ENCODE measurements at places on chromosomes 2 and 18.
A peak's percentile ranks its signal among the peaks of the same experiment; 100 is the strongest.

- no peak for DNase-seq
Observed at GRCh38 chr2:92326-92725, 46.0 kb upstream of the FAM110C start.

DNA sequence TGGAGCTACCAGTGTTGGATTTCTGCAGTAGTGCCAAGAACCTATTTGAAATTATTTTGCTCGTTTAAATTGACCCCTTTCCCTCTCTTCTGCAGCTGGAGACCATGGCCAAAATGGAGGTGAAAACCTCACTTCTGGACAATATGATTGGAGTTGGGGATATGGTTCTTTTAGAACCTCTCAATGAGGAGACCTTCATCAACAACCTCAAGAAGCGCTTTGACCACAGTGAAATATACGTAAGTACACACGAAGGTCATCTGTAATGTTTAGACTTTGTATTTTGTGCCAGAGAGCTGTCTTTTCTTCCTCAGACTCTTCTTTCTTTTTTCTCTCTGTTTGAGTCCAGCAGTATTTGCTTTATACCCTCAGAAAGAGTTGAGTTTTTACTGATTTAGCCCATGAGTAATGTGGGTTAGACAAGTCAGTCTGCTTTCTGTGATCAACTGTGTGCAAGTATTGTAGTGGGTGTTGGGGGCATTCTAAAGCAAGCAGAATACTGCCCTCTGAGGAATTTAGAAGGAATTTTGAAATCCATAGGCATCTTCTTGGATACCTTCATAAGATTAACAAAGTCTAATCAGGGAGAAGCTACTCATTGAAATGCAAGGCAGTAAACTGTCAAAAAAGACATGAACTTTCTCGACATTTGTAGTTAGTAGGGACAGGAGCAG, 31.7 kb downstream of the MYO1B start:
- no peak for DNase-seq

- no peak for DNase-seq
Observed at GRCh38 chr2:63590626-63591408, 2.1 kb downstream of the MDH1 start.

GRCh38 chr2:172510548-172510947, 45.3 kb upstream of the PDK1 start:
- DNase-seq: no peak

GRCh38 chr2:137051778-137052398, 286.5 kb downstream of the THSD7B start:
- DNase-seq: no peak

DNA sequence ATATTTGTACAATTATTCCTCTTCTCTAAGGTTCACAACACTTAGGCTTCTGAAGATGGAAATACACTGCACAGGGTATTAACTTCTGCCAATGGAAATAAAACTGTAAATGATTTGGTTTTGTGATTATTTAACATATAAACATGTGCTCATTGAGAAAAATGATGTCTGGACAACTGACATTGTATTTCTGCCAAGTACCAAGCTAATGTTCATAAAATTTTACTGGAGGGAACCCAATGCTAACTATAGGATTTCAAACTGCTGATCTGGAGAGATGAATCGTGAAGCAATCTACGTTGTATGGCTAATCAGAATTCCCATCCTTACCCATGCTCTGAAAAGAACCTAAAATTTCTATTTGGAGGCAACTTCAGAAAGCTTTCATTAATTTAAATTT, 279.7 kb downstream of the NRXN1 start:
- no peak for DNase-seq

DNA sequence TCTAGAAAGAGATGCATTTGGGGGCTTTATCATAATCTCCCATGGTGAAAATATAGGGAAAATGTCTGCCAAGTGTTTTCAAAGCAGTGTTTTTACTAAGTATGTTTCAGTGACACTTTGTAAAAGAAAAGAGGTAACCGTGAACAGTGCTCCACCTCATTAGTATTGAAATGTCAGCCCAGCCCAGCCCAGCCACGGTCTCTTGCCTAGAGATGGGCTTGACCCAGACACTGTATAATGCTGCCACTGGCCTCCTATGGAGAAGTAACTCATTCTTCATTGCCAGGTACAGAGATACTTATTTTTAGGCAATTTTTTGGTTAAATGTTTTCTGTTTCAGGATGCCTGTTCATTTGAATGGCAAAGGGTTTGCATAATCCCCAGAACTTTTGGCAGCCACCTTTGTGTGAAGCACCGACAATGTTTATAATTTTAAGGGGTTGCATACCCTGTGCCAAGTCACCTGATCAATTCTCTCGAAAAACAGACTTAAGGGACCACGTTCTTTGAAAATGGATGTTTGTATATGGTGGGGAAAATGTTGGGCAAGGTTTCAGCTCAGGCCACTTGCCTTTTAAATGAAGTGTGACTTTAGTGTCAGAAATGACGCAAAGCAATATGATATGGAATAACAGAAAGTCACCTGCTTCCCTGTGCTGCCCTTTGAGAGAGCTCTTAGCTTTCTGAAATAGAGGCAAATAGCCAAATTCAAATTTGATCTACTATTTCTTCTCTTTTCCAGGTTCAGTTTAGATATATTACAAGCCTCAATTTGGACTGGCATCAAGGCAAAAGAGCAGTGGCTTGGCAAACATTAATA, 314.5 kb upstream of the RGPD4 start:
- no peak for DNase-seq

GRCh38 chr18:55830544-55830943, 242.6 kb upstream of the TCF4 start:
- no peak for DNase-seq

GRCh38 chr2:59029058-59029457, 787.9 kb upstream of the FANCL start:
- no peak for DNase-seq

DNA sequence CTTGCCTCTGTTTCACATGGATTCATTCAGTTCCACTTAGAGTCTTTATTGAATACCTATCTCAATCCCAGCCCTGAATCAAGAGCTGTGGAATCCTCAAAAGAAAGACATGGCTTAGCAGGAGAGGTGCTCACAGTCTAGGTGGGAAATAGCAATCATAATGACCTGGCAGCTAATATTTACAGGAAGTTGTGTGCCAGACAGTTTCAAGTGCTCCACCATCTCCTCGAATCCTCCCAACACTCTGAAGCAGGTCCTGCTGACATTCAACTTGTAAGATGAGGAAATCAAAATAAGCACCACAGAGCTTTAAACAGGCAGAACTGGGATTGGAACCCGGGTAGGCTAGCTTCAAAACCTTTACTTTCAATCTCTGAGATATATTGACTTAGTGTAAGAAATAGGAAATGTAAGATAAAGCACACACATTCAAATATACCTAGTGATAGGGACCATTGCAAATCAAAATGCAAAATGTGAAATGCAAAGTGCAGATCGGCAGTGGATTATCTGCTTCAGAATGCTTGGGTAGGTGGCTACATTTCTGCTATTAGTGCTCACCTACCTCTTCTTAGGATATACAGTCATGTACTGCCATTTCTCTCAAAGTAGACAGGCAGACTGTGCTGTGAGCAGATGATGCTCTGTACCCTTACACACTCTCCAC, 182.0 kb downstream of the PRKCE start:
- DNase-seq: no peak

GRCh38 chr2:233480490-233481202, 85.9 kb downstream of the USP40 start:
- DNase-seq: no peak

- DNase-seq: no peak
Observed at GRCh38 chr18:55136258-55136657, 177.0 kb upstream of the CCDC68 start.

DNA sequence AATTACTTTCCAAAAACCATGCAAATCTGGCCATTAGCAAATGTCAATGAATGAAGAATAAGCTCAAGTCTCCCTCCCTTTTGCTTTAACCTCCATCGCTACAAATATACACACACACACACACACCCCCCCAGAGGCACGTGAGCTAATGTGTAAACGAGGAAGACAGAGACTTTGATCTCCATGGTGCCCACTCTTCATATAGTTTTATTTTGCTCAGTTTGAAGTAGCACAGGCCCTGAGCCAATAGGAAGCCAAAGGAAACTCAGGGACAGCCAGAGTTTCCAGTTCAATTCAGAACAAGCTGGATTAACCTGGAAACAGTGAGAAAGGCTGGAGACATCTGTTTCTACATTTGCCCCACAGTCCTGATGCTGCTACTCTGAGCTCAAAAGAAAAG, 248.4 kb upstream of the MEIS1 start:
- no peak for DNase-seq

DNA sequence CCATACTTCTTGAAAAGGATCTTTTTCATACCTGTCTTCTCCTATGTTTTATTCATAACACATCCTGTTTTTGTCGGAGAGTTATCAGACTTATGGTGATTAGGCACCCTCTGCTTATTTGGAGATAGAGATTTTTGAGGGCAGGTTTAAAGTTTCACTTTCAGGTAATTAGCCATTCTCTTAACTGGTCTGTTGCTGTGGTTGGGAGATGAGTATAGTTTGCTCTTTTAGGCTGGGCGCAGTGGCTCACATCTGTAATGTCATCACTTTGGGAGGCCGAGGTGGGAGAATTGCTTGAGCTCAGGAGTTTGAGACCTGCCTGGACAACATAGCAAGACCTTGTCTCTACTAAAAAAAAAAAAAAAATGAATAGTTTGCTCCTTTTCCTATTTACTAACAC, 25.3 kb downstream of the SFTPB start:
- DNase-seq: no peak

DNA sequence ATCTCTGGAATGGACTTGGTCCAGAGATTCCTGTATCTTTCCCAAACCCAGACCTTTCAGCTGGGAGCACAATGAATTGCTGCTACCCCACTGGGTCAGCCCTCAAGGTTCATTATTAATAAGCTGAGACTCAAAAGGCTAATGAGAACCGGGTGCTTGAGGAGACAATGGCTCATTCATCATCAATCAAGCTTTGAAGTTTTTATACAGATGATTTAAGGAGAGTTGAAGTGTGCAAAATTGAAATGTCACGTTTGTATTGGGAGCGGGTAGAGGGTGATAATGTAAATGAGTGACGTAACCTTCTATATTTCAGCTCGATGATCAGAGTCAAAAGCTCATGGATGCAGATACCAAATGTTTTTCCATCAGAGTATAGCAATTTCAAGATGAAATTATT, 744.9 kb downstream of the ERBB4 start:
- DNase-seq: no peak

DNA sequence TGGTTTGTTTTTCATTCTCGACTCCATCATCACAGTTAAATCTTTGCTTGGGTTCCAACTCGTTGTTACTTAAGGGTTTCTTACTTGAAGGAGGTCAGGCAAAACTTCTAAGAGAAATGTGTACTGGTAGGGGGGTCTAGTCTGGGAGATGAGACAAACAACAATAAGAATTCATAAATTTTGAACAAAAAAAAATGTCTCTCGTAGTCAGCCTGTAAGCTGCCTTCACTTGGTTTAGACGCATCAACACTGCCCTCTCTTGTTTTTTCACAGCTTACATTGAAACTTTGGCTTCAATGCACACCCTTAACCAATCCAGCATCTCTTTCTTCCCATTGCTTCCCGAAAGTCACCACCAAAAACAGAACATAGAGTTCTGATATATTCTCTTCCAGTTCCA, 576.4 kb upstream of the PIK3C3 start:
- no peak for DNase-seq

DNA sequence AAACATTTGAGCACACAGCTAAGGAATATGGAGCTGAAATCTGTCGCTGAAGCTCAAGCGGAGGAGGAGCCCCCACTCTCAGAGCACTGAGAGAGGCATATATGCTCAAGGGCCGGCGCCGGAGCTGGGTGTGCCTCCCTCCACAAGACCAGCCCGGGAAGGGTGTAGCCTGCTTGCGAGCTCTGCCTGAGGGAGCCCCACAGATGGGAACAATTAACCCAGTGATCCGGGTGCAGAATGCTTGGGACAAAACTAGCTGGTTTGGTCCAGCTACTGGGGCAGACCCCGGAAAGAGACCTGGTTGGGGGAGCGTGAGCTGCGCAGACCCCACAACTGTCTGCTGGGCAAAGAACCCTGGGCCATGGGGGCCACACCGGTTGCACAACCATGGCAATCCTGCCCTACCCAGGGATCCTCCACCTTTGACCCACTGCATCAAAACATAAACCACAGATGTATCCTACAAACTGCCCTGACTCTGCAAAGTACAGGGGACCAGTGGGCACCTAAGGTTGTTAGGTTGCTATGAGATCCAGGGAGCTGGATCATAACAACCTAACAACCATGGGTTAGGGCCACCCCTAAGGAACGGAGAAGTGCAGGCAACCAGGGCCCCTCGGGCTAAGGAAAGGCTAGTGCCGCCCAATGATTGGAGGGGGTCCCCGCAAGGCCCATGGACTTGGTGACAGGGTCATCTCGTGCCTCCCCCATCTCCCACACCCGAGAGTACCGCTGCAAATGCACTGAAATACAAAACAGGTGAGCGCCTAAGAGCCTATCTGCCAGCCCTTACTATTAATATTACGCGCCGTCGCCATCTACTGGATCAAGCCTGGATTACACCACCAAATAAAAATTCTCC, 53.4 kb upstream of the SCN1A start:
- peak; percentile 17 for DNase-seq

GRCh38 chr2:64391940-64392339, 62.0 kb upstream of the LGALSL start:
- no peak for DNase-seq

- no peak for DNase-seq
Observed at GRCh38 chr2:167686691-167687090, 560.7 kb downstream of the STK39 start.

- no peak for DNase-seq
Observed at GRCh38 chr2:26459991-26460612, 17.8 kb downstream of the OTOF start.

DNA sequence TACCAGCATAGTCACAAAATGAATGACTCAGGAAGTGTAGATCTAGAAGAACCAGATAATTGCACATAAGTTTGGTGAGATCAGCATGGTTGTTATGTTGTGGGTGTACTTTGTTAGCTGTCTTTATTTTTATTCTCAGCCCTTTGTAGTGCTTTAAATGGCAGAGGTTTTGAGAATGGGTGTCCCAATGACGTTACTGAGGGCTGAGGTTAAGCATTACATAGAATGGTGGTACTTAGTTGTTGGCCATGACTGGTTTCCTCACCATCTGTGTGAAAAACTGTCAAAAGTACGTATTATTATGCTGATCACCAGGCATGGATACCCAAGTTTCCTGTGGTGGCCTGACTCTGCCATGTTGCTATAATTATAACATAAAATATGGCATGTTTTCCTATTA, 165.8 kb downstream of the UBE2E3 start:
- no peak for DNase-seq

DNA sequence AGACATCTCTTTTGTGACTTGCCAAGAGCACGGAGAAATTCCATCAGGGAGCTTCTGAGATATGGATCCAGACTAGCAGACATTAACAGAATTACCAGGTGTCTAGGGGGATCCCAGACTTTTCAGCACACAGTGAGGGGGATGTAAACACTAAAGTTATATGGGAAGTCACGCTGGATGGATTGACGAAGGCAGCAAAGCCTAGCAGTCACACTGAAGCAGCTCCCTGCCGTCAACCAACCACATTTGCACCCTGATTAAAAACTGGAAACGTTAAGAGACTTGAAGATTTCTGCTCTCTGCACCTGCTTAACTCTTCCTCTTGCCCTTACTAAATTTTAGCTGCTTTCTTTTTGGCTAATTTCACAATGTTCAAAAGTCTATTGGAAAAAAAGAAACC, 62.5 kb upstream of the BCL2L11 start:
- no peak for DNase-seq

GRCh38 chr18:70314151-70314782, 25.4 kb downstream of the SOCS6 start:
- DNase-seq: no peak
